HCT116 (cell line): ENCODE measurements at places on chromosomes 5 and 9. TPM values are rescaled to one million over a fixed set of nuclear protein-coding genes. Genes with fewer than 3 reads are reported as not detected.

- DNase-seq = no peak
These were observed 199.4 kb downstream of the MEF2C start for GRCh38 chr5:88683506-88684135.

- no peak for DNase-seq
These were observed 36.1 kb downstream of the PAPPA start for GRCh38 chr9:116189683-116190082.

The IL4 gene
- not detected for total RNA-seq

The CCDC171 gene
- total RNA-seq = 2.6 TPM

The DOK3 gene
- 8.0 TPM for total RNA-seq
